ENCODE measurements at places on chromosomes 7 and 10.

GRCh38 chr10:120415709-120416330, 41.2 kb upstream of the PLPP4 start:
- no peak for DNase-seq

- DNase-seq, result no peak
These were observed 1193.4 kb downstream of the SORCS3 start for GRCh38 chr10:105834261-105835059.

GRCh38 chr10:3906511-3907111, 121.6 kb upstream of the KLF6 start:
- DNase-seq, result no peak

DNA sequence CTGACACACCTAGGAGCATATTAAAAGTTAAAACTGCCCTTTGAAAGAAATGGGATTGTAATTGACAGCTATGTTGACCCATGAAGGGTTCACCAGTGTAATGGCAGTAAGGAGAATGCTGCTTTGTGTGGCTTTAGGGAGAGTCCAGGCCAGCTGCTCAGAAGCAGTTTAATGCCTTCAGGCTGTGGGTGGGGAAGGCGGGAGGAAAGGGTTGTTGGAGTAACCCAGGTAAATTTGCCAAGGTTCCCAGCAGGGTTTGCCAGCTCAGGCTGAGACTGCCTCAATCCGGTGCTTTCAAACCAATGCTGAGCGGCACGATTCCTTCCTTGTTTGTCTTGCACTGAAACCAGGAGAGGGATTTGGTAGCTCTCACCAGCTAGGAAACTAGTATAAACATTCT, 637.2 kb downstream of the INHBA start:
- DNase-seq, result no peak

- no peak for DNase-seq
These were observed 31.4 kb upstream of the FAM133B start for GRCh38 chr7:92621561-92622023.

DNA sequence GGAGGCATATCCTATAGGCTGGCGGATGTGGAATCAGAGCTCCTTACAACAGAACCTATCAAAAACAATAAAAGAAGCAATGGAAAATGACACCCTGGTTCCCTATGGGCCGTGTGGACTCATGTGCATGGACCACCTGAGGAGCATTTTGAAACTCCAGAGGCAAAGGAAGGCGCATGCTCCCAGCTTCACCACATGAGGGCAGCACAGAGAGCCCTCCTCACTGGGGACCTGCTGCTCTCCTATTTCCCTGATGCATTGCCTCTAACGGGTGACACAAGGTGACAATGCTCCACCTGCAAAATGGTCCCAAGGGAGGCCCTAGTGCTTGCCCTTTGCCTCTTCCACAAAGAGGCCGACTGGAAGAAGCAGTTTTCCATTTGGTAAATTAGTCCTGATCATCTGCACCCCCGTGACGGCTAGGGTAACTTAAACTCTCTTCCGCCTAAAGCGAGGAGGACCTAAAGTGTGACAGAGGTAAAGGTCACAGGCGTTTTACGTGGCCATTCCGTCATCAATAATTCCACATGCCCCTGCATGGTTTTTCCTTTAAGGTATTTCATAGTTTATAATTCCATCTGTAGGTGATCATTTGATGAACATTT, 67.7 kb downstream of the GPAM start:
- peak; percentile 33 for DNase-seq

GRCh38 chr7:99355098-99355497, 19.4 kb upstream of the ARPC1B start:
- DNase-seq, result no peak

- DNase-seq, result no peak
These were observed 319.0 kb upstream of the FZD1 start for GRCh38 chr7:90945104-90945787.

GRCh38 chr7:42055171-42055570, 181.8 kb downstream of the GLI3 start:
- no peak for DNase-seq

- no peak for DNase-seq
These were observed 48.8 kb upstream of the FOXP2 start for GRCh38 chr7:114365791-114366190.

DNA sequence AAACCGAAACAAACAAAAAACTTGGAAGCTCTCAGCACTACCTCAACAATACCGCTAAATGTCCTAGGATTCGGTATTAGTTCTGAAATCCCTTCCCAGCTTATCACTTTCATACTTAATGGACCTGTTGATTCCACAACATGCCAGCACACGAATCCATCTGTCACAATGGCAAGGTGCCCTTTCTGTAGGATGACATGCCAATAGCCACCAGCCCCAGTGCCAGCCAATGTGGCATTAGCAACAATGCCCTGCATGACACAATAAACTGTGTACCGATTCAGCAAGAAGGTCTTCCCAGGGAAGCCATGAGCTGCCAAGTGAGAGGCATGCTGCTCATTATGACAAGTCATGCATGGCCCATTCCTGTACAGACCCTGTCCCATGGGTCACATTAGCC, 35.6 kb upstream of the CHCHD3 start:
- DNase-seq, result no peak

DNA sequence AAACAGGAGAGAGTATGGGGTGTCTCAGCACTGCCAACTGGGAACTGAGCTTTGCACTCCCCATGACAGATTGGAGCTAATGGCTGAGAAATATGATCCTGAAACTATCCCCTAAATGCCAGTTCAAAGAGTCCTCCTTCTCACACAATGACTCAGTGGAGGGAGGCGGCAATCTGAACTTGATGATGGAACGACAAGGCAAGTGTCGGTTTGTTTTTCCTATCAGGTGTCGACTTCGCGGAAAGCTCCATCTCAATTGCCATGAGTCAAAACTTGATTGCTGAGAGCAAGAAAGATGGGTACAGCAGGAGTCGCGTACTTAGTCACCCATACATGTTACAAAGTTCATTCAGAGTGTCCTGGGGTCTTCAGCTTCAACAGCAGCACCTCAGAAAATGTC, 52.5 kb downstream of the NPY start:
- DNase-seq, result peak; percentile 47

- DNase-seq, result no peak
These were observed 152.8 kb downstream of the AUTS2 start for GRCh38 chr7:69751026-69751425.

DNA sequence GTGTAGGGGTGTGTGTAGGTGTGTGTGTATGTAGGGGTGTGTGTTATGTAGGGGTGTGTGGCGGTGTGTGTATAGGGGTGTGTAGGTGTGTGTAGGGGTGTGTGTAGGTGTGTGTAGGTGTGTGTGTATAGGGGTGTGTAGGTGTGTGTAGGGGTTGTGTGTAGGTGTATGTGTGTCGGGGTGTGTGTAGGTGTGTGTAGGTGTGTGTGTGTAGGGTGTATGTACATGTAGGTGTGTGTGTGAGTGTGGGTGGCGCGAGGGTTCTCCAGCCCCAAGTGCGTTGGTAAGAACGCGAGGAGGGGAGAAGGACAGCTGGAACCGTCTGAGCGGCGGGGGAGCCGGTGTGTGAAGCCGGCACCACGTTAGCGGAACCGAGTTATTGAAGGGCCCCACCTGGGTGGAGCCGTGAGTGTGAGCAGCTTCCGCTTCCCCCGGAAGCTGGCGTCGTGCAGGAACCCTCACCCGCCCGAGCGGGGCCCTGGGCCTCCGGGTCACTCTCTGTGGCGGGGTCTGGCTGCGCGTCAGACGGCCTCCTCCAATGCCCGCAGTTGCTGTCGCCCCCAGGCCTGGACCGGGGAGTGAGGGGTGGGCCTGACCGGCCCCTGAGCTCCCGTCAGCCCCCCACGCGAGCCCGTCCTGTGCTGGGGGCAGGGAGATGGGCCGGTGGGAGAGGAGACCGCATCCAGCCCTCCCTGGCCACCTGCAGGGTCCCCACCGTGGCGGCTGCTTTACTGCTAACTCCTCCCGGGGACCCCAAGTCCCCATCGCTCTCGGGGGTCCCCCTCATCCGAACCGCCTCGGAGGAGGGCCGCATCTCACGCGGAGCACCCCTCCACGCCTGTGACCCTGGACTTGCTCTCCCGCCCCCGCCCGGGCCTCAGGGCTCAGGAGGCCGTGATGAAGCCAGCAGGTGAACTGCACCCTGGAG, 49.6 kb upstream of the PSMG3 start:
- DNase-seq, result no peak

GRCh38 chr7:56053379-56053778, 1.8 kb downstream of the CCT6A start:
- no peak for DNase-seq

DNA sequence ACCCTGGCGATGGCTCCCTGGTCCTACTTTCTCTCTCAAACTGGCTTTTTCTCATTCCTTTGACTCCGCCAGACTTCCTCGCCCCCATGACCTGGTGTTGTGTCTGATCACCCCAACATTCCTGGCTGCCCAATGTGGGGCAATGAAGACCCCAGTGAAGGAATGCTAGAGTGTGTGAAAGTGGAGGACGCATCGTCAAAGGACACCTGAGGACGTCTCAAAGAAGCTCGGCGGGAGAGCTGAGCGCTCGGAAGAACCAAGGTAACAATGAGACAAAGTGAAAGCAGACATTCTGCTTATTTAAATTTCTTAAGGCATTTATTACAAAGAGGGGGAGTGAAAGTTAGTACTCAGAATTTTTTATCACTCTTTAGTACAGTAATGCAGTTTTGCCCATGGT, 31.7 kb upstream of the AKR1C2 start:
- no peak for DNase-seq

DNA sequence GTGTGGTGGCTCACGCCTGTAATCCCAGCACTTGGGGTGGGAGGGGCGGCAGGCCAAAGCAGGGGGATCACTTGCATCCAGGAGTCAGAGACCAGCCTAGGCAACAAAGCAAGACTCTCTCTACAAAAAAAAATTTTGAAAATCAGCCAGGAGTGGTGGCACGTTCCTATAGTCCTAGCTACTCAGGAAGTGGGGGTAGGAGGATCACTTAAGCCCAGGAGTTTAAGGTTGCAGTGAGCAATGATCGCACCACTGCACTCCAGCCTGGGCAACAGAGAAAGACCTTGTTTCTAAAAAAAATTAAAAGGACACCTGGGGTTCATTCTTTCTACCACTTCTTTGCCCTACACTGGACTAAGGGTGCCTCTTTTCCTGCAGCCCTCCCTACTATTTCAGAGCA, 15.1 kb downstream of the WAPL start:
- no peak for DNase-seq

GRCh38 chr10:23686722-23687121, 247.8 kb downstream of the OTUD1 start:
- DNase-seq, result no peak

DNA sequence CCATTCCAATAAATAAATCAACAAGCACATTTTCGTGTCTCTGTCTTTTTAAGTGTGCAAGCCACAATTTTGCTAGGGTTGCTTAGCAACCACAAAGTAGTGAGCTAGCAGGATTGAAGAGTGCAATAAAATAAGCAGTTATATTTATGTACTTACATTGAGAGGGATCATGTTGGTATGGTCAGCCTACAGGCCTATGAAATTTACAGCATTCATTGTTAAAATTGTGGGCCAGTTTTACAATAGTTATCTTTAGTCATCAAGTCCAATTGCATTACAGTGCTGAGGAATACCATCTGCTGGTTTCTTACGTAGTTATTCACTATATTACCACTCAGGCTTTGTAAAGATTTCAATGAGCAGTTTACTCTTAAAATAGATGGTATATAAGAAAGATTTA, 192.5 kb upstream of the POT1 start:
- no peak for DNase-seq

GRCh38 chr10:20407357-20407756, 489.8 kb downstream of the NEBL start:
- DNase-seq, result no peak

GRCh38 chr10:122386514-122386913, 12.0 kb downstream of the PLEKHA1 start:
- DNase-seq, result no peak

DNA sequence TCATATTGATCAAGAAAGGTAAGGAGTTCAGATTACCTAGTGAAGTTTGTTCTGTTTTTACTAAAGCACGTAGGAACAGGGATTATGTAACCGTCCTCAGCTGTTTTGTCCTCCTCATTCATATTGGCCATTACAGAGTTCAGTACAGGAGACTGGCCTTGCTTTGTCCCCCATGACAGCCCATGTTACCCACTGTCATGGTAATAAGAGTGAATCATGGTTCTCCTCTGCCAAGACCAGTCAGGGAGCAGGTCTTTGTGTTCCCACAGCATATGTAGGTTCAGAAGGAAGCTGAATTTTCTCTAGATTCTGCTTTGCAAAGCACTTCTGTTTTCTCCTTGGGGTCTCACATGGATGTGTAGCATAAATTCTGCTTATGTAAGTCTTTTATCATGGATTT, 106.2 kb upstream of the GPR141 start:
- DNase-seq, result no peak

DNA sequence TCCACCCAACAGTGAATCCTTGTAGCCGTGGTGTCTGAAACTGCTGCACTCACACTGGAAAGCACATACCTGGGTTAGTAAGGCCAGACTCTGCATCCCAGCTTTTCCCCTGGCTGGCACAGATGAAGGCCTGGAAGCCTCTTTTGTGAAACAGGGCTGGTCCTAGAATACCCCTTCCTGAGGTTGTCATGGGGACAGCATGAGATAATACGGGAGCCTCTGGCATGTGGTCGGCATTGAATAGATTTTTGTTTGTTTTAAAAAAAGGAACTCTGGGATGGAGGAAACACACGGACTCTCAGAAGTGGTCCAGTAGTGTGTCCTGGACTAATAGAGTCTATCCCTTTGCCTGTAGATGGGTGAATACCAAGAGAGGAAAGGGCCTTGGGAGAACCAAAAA, 129.7 kb downstream of the TMEM178B start:
- no peak for DNase-seq

GRCh38 chr10:130954326-130954905, 357.1 kb downstream of the TCERG1L start:
- DNase-seq, result no peak

DNA sequence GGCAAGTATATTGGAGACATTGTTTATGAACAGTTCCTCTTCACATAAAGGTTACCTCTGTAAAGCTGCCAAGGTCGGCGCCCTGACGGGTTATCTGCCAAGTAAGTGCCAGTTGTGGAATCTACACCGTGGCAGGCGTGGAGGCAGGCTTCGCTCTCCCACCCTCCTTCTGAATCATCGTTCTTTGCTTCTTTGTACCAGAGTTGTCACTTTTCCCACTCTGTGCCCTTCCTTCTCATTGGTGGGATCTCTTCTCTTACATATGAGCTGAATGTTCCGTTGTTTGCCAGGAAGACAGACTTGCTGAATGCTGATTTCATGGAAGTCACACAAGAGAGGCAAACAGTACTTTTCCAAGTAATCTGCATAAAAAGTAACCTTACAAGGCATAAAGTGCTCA, 40.6 kb upstream of the PTPRZ1 start:
- no peak for DNase-seq

All from stimulated activated CD4-positive, alpha-beta T cell treated with anti-CD3 and anti-CD28 coated beads, Interleukin-1b, Interleukin-23, amount 100 ng/mL, for 48 hours (primary cell).